ENCODE measurements at places on chromosomes 5 and 9.

GRCh38 chr5:126234563-126235195 is 188.5 kb upstream of the GRAMD2B start:
- no peak for DNase-seq

DNA sequence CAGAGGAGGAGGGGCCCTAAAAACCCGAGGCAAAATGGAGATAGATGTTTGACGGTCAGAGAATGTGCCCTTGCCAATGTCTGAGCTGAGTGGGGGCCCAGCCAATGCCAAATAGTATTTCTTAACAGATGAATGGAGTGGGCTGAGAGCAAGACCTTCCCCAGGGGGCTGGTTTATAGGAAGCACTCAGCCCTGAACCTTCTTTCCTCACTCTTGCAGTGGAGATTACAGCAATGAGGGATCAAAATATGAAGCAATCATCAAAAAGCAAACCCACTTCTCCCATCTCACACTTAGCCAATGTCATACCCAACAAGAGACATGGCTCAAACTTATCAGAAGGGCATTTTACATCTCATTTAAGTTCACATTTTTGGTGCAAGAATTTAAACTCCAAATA is 350.3 kb downstream of the GADD45G start:
- DNase-seq: no peak

- DNase-seq: no peak
Observed at GRCh38 chr9:9392755-9393154, 1220.0 kb downstream of the PTPRD start.

DNA sequence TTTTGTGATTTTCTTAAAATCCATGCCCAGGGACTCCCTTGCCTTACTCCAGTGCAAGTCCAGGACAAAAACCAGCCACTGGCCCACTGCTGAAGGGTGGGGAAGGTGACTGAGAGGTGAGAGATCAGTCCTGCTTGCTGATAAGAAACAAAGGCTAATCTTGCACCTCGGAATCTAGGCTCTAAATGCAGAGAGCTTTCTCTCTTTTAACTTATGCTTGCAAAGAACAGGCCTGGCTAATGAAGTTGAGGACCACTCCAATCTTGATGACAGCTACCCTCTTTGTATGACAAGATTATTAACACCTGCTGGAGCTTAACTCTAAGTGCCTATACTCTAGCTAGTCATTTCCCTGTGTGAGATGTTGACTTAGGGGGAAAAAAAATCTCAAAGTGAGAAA is 8.8 kb downstream of the TLE1 start:
- no peak for DNase-seq

DNA sequence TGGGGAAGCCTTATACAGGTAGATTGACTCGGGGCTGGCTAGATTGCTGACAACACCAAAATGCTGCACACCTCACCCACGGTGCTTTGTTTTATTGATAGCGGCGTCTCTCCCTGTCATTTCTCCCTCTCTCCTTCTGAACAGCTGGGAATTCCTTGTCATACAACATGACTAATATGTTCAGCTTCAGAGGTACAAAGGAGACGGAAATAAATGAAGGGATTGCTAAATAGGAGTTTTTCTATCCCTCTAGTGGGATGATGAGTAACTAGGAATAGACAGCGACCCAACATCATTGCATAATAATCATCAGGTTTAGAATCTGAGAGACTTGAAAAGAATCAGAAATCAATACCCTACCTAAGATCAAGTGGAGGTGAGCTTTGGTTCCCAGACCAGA is 337.7 kb upstream of the PANK3 start:
- DNase-seq: no peak

- no peak for DNase-seq
Observed at GRCh38 chr9:18433620-18434019, 40.3 kb upstream of the ADAMTSL1 start.

GRCh38 chr5:52255308-52255707 is 532.4 kb upstream of the ITGA1 start:
- DNase-seq: no peak

DNA sequence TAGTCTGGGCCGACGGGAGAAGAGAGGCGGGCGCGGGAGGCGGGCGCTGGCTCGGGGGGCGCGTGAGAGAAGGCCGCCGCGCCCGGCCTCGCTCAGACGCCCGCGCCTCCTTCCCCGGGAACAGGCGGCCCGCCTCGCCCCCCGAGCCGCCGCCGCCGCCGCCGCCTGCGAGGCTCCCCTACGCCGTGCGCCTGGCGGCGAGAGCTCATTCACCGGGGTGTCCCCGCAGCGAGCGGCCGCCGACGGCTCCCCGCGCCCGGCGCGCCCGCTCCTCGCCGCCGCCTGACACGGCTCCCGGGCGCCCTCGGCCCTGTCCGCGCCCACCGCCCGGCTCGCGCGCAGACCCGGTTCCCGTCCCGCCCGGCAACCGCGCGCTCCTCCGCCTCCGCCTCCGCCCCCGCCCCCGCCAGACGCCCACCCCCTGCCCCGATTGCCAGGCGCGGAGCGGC is at the start of gene GNAQ:
TSS of gene GNAQ (minus strand) at position 368 of the 449 bp plus-strand sequence. CDS start 576 bp downstream, outside the sequence.
- no peak for DNase-seq

GRCh38 chr5:98500811-98501210 is 272.7 kb upstream of the RGMB start:
- DNase-seq: no peak

DNA sequence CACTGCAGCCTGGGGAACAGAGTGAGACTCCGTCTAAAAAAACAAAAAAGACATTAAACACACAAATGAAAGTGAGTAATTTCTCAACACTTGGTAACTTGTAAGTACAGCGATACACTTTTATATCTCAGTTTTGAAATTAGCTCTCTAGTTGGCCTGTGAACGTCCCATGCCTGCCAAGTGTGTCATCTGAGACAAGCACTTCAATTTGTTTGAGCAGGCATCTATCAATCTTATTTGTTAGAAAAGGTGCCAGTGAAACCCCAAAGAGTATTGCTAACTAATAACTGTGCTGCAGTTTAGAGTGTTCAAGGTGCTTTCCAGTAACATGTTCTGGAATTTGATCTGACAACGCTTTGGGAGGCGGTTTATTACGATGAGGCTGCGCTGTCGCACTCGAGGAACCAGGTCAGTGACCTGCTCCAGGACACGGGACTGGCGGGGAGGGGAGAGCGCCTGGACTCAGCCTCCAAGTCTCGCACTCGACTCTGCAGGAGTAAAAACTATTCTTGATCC is 1.1 kb upstream of the SPIN1 start:
- no peak for DNase-seq

- DNase-seq: no peak
Observed at GRCh38 chr5:113427871-113428574, 6.8 kb downstream of the TSSK1B start.

GRCh38 chr5:163658702-163659567 is 153.5 kb downstream of the MAT2B start:
- no peak for DNase-seq

GRCh38 chr5:176819476-176819875 is 9.1 kb downstream of the UNC5A start:
- no peak for DNase-seq

DNA sequence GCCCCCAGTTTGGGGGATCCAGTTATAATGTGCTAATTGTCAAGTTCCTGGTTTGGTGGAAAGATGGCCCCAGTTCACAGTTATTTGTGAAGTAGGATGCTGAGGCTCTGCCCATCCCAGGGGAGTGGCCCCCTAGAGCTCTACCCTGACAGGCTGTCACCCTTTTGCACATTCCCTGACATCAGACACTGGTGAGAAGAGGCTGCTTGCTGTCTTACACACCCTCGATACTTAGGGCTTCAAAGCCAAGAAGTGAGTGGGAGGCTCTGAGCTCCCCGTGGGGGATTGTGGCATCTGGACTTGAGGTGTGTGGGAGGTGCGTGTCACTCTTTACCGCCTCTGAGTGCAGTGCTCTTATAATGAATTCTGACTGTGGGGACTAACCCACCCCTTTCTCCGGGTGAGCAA is 168.5 kb downstream of the DOCK2 start:
- DNase-seq: no peak

- DNase-seq: no peak
Observed at GRCh38 chr9:9585920-9586319, 1026.9 kb downstream of the PTPRD start.

- DNase-seq: no peak
Observed at GRCh38 chr5:157067005-157067404, 8.1 kb upstream of the HAVCR1 start.

- no peak for DNase-seq
Observed at GRCh38 chr9:87337335-87338087, 160.2 kb upstream of the DAPK1 start.

GRCh38 chr5:144015961-144016360 is 154.5 kb downstream of the YIPF5 start:
- DNase-seq: no peak

DNA sequence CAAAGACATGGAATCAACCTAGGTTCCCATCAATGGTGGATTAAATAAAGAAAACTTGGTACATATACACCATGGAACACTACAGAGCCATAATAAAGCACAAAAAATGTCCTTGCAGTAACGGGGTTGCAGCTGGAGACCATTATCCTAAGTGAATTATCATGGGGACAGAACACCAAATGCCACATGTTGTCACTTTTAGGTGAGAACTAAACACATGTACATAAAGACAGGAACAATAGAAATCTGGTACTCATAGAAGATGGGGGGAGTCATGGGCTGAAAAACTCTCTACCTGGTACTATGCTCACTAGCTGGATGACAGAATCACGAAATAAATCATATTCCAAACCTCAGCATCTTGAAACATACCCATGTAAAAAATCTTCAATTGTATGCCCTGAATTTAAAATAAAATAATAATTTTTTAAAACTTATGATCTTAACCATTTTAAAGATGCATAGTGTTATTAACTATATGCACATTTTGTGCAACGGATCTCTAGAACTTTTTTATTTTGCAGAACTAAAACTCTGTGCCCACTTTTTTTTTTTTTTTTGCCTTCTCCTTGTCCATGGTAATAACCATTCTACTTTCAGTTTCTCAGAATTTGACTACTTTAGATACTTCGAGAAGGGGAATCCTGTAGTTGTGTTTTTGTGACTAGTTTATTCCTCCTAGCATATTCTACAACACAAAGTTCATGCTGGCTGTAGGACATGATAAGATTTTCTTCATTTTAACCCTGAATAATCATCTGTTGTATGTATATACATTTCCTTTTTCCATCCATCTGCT is 1081.6 kb upstream of the ACO1 start:
- no peak for DNase-seq

DNA sequence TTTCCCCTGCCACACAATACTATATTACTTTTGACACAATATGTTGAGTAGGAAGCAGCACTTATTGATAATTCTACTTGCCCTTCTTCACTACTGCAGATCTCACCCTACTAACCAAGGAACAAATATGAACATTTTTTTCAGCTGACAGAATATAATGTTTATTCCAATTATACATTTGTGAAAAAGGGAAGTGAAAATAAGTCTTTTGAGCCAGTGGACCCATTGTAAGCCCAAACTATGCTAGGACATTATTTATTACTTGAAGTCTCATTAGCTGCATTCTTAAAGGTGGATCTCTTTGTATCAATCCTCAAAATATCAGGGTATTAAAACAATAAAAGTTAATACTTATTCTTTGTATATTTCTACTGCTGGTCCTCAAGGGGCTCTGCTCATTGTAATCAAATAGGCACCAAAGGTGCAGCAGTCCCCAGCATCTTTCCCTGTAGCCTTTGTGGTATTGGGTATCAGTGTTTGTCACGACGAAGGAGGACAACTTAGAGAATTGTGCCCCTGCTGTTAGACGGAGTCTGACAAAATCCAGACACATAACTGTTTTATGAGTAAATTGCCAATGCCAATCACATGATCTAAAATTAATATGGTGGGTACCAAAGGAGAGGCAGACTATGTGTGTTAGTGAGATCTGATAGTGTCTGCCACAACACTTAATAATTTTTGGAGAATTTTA is 453.5 kb upstream of the CDH9 start:
- DNase-seq: no peak

Data from activated T-helper 1 cell treated with Interleukin-2 at 50 U/mL for 16 hours (primary cell).